ENCODE measurements at places on chromosomes 3 and 15.
A peak's percentile ranks its signal among the peaks of the same experiment; 100 is the strongest.

DNA sequence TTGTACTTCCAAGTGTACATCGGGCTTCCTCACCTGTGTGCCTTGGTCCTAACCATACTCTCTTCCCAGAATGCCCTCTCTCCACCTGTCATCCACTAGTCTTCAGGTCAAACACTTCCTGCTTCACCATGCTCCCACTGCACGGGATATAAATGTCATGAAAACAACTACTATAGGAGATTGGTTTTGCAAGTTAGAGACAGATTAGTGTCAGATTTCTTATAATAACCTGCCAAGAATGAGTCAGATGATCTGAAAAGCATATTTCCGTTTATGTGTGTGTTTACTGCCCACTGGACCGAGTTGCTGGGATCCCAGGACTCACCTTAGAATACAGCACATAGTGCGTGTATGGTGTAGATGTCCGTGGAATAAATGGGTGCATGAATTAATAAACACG is 21.4 kb downstream of the PLA1A start:
- no peaks in the 10 kb centered on the region for H3K27me3 ChIP-seq
- H3K4me3 ChIP-seq, result no peak overlapping the region
- H3K27ac ChIP-seq, result no peak overlapping the region

- H3K36me3 ChIP-seq, result no peaks in the 10 kb centered on the region
- H3K27ac ChIP-seq, result no peak overlapping the region
- H3K4me3 ChIP-seq, result no peak overlapping the region
- no peaks in the 10 kb centered on the region for H3K27me3 ChIP-seq
- no peaks in the 10 kb centered on the region for H3K4me1 ChIP-seq
These were observed 98.8 kb upstream of the ZBTB20 start for GRCh38 chr3:115245899-115246298.

DNA sequence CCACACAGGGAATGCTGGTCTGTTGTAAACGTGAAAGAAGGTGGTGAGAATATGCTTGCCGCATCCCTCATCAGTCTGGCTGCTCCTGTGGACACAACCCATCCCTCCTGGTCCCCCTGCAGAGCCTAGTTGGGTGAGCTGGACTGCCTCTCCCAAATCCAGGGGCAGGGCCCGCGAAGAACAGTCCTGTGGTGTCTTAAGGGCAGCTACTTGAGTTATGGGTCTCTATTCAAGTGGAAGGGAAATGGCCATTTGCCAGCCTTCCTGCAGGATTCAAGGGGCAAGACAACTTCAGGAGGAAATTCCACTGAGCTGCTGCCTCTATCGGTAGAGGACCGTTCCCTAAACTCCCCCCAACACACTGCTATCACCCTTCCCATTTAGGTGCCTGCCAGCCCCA is 98.9 kb downstream of the IQSEC1 start:
- no peak overlapping the region for H3K4me3 ChIP-seq
- peaks cover 13% of the 10 kb centered on the region for H3K4me1 ChIP-seq
- no peak for DNase-seq
- no peak overlapping the region for H3K27ac ChIP-seq
- peaks cover 23% of the 10 kb centered on the region for H3K27me3 ChIP-seq

- H3K27ac ChIP-seq, result peak overlapping the region; percentile 21
- peaks cover 6% of the 10 kb centered on the region for H3K4me1 ChIP-seq
- H3K36me3 ChIP-seq, result peaks cover 18% of the 10 kb centered on the region
- no peak for DNase-seq
- H3K4me3 ChIP-seq, result no peak overlapping the region
- H3K27me3 ChIP-seq, result no peaks in the 10 kb centered on the region
These were observed 43.8 kb downstream of the IFT122 start for GRCh38 chr3:129483870-129484269.
